ELR (cell line): ENCODE measurements at places on chromosomes 7 and 10.

DNA sequence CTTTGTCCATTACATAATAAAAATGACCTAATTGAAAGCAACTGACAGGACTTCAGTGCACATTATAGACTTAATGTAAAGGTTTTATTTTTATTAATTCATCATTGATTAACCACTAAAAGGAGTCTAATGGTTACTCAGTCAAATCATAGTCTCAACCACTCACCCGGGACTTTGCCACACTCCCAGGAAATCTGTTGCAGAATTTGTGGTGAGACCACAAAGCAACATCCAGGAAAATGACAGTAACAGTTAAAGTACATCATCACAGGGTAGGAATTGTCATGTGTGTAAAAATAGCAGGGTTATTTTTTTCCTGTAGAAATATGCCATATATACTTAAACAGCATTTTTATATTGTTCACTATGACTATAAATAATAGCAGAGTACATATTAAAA lies 6.3 kb upstream of the HGF start:
- DNase-seq = peak; percentile 33

DNA sequence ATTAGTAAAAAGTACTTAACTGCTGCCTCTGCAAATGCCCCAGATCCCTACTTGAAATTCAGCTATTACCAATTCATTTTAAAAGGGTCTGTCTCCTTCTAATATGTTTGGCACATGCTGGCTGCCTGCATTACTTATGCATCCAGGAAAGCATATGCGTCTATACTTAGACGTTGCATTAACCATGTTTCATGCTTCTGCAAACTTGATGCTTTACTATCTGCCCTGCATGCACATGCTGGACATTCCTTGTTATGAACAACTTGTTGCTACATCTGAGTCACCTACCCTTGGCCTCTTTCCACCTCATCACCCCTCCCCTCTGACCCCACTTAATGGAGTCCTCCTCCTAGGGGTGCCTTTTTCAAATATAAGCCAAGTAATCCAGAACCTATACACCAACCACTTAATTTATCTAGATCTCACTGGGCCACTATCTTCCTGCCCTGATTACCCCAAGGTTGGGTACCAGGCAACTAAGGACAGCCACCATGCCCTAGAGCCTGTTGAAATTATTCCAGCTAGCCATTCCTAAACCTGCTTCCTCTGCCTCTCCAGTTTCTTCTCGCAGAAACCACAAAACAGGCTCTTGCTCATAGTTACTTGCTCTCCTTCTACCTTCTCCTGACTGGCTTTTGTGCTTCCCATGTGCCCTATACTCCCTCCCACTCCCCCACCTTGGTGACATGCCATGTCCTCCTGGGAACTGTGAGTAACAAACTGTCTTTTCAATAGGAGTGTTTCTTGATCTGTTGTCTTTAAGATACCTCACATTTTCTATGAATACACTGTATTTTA lies 1187.9 kb downstream of the REEP3 start:
- DNase-seq = no peak

DNA sequence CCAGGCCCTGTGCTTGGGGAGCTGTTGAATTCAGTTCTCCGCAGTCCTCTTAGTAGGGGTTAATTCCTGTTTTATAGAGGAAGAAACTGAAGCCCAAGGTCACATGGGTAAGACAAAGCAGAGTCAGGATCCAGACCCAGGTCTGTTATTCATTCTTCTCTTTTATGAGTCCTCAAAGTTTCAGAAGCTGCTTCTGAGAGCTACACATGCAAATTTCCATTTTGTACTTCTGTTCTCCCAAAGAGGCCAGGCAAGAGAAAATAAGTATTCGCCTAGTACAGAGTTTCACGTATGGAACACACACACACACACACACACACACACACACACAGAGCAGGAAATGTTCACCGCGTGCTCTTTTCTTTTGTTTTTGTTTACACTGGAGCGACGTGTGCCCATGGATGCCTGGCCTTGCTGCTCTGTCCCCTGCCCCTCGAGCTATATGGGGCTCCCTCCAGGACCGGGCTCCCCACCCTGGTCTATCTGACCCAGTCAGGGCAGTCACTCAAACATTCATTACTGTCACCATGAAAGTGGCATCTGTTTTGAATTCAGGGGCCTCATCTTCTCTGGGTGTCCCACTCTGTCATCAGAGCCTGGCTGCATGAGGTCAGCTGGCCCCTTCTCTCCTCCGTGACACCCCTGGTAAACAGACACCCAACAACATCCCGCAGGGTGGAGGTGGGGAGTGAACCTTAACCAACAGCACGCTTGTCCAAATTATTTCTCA lies 84.4 kb downstream of the TNS3 start:
- DNase-seq = no peak

GRCh38 chr10:128268015-128268722 lies 141.9 kb upstream of the MKI67 start:
- DNase-seq = peak; percentile 11

GRCh38 chr7:15674586-15674985 lies 11.9 kb downstream of the MEOX2 start:
- DNase-seq = no peak

DNA sequence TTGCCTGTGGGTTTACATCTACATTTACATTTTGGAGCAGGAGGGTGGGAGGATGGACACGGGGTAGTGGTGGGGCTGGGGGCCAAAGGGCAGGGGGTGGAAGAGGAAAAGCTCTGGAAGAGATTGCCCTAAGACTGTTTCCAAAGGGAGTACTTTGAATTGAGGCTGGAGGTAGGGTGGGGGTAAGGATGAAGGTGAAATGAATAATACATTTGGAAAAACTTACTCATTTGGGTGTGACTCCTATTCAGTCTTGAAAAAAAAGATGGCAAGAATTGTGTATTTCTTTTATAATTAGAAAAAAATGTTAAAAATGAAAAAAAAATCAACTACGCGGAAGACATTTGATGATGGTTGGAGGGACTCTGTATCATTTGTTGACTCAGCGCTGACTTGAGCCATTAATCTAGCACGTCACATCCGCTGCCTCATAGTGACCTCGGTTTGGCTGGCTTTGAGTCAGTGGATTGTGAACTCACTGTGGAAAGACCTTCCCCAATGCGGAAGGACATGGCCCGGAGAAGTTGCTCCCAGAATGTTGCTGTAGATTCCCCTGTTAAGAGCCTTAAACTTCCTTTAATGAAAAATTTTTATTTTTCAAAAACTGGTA lies 2.8 kb downstream of the FAM180A start:
- DNase-seq = peak; percentile 98
